Stimulated activated CD8-positive, alpha-beta memory T cell treated with anti-CD3 and anti-CD28 coated beads, Interleukin-4, amount 100 ng/mL, for 1 hour (primary cell): ENCODE measurements at places on chromosomes 4 and X.

- DNase-seq: no peak
Measured at GRCh38 chr4:8133897-8134563, 24.6 kb downstream of the ABLIM2 start.

- no peak for DNase-seq
Measured at GRCh38 chr4:60913002-60913401, 287.1 kb upstream of the ADGRL3 start.

DNA sequence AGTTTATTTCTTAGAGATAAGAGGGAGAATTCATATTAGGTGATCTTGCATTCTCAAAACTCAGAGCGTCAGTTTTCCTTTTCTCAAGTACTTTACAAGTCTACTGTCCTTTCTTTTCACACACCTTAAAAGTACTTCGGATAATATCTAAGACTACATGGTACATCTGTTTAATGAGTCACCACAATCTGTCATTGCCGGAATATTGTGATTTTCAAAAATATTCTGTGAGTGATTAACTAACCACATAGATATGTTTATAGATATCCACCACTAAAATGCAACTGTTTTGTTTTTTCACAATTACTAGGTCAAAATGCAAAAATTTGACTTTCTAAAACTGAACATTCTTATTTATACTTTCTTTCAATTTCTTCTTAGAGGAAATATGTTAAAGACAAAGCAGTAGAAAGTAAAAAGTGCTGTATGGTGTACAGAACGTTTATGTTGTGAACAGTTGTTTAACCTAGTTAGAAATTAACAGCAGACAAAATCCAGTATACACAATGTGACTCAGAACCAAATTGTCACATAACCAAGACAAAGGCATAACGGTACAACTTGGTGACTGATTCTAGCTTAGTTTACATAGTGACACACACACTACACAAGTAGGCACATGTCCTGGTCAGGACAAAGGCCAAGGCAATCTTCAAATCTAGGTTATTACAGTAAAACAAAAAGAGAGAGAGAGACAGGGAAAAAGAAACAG, 482.9 kb downstream of the NAF1 start:
- DNase-seq: no peak

GRCh38 chr4:80049402-80049801, 23.6 kb downstream of the ANTXR2 start:
- DNase-seq: no peak

DNA sequence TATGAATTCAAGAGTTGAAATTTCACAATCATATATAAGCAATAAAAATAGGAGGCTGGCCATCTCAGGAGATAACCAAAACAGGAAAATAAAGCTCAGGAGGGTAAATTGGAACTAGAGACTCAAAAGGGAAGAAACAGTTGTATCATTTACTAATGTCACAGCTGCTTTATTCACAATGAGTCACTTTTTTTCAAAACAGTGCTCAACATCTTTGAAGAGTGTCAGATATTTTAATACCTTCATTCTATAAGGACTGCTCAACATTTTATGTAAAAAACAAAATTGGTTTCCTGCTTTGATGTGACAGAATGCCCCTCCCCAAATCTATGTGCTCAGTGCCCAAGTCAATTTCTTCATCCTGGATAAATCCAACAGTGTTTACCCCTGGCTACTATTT, 97.7 kb downstream of the DDX60 start:
- no peak for DNase-seq
